MV-4-11 (cell line): ENCODE measurements at places on chromosomes 16 and 17.

GRCh38 chr17:28279411-28279810, 39.6 kb upstream of the TMEM97 start:
- no peak for DNase-seq

DNA sequence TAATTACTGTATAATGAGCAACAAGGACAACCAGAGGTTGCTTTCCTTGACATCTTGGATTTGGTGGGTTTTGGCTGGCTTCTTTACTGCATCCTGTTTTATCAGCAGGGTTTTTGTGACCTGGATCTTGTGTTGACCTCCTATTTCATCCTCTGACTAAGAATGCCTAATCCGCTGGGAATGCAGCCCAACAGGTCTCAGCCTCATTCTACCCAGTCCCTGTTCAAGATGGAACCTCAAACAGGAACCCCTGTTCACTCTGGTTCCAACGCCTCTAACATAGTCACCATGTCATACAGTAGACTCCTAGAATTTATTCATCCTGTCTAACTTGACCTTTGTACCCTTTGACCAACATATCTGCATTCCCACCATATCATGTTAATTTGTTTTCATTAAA, 183.8 kb upstream of the SOX9 start:
- DNase-seq = no peak

DNA sequence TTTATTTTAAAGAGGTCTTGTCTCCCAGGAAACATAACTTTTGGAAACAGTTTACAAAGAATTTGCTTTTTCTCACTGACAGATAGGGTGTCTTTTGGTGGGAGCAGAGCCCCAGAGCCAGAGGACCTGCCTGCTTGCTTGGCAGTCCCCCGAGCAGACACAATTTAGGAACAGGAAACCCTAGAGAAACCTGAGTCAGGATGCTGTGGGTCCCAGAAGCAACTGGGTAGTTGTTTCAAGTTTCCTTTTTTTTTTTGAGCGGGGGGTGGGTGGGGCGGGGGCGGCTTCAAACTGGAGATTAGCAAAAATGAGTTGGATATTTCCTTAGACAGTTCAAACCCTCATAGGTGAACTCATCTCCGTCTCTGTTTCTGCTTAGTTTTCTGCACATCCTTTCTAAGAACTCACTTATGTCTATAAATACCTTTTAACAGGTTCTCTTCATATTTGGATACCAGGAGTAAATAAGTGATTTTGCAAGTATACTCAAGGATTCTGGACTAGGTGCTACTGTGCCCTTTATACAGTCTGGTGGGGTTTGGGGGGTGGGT, 135.1 kb downstream of the PRKCA start:
- peak; percentile 10 for DNase-seq

GRCh38 chr17:82831818-82832200, 8.0 kb downstream of the ZNF750 start:
- DNase-seq = no peak

DNA sequence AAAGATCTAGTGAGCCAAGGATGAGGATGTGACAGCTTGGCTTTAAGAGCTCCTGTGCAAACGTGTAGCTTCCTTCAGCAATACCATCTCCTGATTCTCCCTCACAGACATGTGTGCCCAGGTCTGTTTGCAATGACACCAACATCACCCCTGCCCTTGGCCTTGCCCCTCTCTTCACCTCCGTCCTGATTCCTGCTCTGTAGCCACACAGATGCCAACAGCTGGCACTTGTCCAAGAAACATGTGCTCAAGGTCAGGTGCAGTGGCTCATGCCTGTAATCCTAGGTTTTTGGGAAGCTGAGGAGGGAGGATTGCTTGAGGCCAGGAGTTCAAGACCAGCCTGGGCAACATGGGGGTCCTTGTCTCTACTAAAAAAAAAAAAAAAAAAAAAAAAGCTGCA, 103.8 kb upstream of the CRHR1 start:
- DNase-seq = no peak

GRCh38 chr16:12207939-12208338, 231.4 kb downstream of the SNX29 start:
- DNase-seq = no peak

DNA sequence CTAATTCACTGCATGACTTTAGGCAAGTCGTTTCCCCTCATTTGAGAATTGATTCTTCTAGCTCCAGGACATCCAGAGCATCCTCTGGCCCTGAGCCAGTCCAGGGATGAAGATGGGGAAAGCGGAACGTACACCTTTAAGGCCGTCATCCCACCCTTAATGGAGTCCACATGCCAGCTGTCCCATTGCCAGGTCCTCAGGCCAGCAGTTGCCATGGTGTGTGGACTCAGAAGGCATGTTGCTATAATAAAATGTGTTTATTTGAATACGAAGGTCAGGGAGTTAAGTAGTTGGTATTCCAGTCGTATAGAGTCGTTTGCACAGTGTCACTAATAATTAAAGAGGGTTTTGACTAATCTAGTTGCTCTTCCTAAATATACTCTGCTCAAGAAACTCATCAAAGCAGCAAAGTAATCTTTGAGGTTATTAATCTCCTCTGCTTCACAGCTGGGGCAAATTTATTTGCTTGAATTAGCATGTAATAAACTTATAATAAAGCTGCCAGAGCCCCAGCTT, 30.4 kb downstream of the CCDC182 start:
- DNase-seq = no peak

DNA sequence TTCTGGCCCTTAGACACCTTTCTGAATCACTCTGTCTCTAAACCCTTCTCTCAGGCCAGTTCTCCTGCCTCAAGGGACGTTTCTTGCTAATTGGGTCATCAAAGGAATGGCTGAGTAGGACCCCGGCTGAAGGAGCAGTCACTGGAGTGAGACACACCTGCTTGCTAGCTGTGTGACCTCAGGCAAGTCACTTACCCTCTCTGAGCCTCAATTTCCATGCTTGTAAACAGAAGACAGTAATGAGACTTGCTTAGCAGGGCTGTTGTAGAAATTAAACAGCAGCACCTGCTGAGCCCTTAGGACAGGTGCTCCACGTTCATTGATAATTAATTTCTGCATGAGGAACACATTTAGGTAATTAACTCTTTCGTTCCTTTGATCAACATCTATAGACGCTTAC, 6.8 kb downstream of the CIBAR2 start:
- DNase-seq = no peak

- no peak for DNase-seq
Measured at GRCh38 chr17:50111673-50112655, 16.8 kb downstream of the PDK2 start.

- no peak for DNase-seq
Measured at GRCh38 chr16:63890081-63890480, 1231.8 kb downstream of the CDH11 start.

- no peak for DNase-seq
Measured at GRCh38 chr17:41551365-41551764, 20.5 kb downstream of the KRT9 start.

- no peak for DNase-seq
Measured at GRCh38 chr17:48642059-48642842, 16.1 kb upstream of the HOXB9 start.

- DNase-seq = no peak
Measured at GRCh38 chr17:46791531-46791930, 27.0 kb downstream of the WNT3 start.

- no peak for DNase-seq
Measured at GRCh38 chr17:31523862-31524730, 132.6 kb downstream of the RAB11FIP4 start.

DNA sequence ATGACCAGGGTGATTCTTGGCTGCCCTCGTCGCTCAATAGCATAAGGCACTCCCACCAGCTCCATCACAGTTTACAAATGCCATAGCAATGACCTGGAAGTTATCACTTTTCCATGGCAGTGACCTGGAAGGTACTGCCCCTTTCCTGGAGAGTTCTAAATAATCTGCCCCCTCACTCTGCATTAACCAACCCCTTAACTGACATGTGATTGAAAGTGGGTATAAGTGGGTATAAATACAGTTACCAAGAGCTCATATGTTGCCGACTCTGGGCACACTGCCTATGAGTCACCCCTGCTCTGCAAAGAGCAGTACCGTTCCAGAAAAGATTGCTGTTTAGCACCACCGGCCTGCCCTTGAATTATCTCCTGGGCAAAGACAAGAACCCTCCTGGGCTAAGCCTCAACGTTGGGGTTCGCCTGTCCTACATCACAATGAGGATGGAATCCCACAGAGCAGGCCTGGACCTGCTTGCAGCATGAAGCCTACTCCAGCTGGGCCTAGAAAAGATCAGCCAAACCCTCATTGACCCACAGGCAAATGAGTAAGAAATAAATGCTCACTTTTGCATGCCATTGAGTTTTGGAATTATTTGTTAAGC, 95.2 kb upstream of the SEC14L1 start:
- no peak for DNase-seq

DNA sequence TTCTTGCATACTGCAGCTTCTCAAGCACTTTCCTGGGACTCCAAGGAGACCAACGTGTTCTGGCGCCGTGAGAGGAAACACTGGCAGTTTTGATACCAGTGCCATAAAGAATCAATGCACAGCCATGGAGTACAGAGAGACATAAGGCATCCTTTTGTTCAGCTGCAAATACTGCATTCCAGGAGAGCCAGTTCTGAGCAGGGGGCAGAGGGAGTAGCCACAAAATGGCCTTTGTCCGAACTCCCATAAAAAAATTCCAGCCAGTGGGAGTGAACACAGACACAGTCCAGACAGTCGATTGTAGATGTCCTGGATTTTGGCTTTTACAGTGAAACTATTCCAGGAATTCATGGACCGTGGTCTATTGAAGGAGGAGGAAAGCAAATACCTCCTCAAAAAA, 36.2 kb upstream of the TEKT3 start:
- DNase-seq = no peak

DNA sequence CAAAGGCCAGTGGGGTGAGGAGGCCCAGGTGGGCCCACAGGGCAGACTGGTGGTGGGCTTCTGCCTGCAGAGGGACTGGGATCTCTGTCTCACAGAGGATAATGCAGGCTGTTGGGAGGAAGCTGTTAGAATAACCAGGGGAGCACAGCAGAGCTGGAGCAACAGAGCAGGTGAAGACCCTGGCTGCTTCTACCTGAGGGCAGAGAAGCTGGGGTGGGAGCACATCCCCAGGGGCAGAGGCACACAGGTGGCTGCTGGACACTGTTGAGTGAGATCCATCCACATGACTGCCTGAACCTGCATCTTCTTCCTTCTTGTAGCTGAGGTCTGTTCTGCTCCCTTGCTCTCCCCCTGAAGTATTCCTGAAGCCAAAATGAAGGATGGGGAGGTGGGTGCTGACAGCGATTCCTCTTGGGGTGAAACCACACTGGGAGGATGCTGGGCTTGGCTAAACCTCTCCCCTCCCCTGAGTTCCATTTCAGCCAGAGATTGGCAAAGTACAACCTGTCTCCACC, 1725.0 kb downstream of the TP53TG3F start:
- DNase-seq = no peak

GRCh38 chr17:1779571-1780131, 17.8 kb downstream of the SERPINF1 start:
- no peak for DNase-seq
